A673 (cell line): ENCODE measurements at places on chromosomes 16 and 17. TPM values are rescaled to one million over a fixed set of nuclear protein-coding genes. Genes with fewer than 3 reads are reported as not detected.

- no peaks in the 10 kb centered on the region for H3K27me3 ChIP-seq
- H3K27ac ChIP-seq = no peak overlapping the region
- H3K4me3 ChIP-seq = no peak overlapping the region
- peaks cover 10% of the 10 kb centered on the region for H3K4me1 ChIP-seq
- no peak for DNase-seq
These were observed 10.0 kb downstream of the CYBC1 start for GRCh38 chr17:82440469-82440981.

The NLE1 gene
- total RNA-seq = 18.1 and 23.3 TPM in 2 replicates

The TSPAN10 gene
- total RNA-seq = 0.74 and 1.1 TPM in 2 replicates

- H3K36me3 ChIP-seq = peaks cover 4% of the 10 kb centered on the region
- DNase-seq = no peak
- no peak overlapping the region for H3K27ac ChIP-seq
- H3K4me1 ChIP-seq = peaks cover 3% of the 10 kb centered on the region
- H3K4me3 ChIP-seq = no peak overlapping the region
- H3K27me3 ChIP-seq = no peaks in the 10 kb centered on the region
These were observed 8.8 kb downstream of the UBE2G1 start for GRCh38 chr17:4357671-4358070.

- peaks cover 11% of the 10 kb centered on the region for H3K27me3 ChIP-seq
- H3K4me3 ChIP-seq = no peak overlapping the region
- no peaks in the 10 kb centered on the region for H3K36me3 ChIP-seq
These were observed 9.6 kb downstream of the IL32 start for GRCh38 chr16:3074860-3075522.

DNA sequence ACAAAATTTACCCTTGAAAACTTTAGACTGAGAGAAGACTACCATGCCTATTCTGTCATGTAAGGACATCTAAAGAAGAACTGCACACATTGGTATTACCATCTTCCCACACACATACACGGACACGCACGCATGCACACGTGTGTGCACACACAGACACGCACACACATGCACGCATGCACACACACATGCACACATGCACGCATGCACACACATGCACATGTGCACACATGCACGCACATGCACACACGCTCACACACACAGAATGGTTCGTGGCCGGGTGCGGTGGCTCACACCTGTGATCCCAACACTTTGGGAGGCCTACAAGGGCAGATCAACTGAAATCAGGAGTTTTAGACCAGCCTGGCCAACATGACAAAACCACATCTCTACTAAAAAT is 296.9 kb upstream of the HSBP1 start:
- no peak for DNase-seq
- H3K4me3 ChIP-seq = no peak overlapping the region
- H3K4me1 ChIP-seq = no peaks in the 10 kb centered on the region
- no peaks in the 10 kb centered on the region for H3K36me3 ChIP-seq
- no peak overlapping the region for H3K27ac ChIP-seq
- peaks cover 5% of the 10 kb centered on the region for H3K27me3 ChIP-seq

The ABCA8 gene
- total RNA-seq = 0.90 TPM in 2 replicates

GRCh38 chr16:51161440-51162195 is 10.5 kb upstream of the SALL1 start:
- DNase-seq = no peak
- no peak overlapping the region for H3K4me3 ChIP-seq
- peaks cover 11% of the 10 kb centered on the region for H3K4me1 ChIP-seq
- H3K27ac ChIP-seq = no peak overlapping the region
- no peaks in the 10 kb centered on the region for H3K36me3 ChIP-seq

The KRT34 gene
- total RNA-seq = not detected in 2 replicates

- peaks cover 7% of the 10 kb centered on the region for H3K36me3 ChIP-seq
- H3K27ac ChIP-seq = peak overlapping the region; percentile 70
- peak overlapping the region; percentile 81 for H3K4me3 ChIP-seq
- H3K27me3 ChIP-seq = peaks cover 8% of the 10 kb centered on the region
These were observed 593 bp downstream of the GFER start for GRCh38 chr16:1984347-1985225.

The CD79B gene
- 0.39 and 0.72 TPM in 2 replicates for total RNA-seq

- H3K4me1 ChIP-seq = no peaks in the 10 kb centered on the region
- H3K4me3 ChIP-seq = no peak overlapping the region
- no peaks in the 10 kb centered on the region for H3K36me3 ChIP-seq
- no peak for DNase-seq
These were observed 27.4 kb downstream of the MYH11 start for GRCh38 chr16:15829460-15829859.

DNA sequence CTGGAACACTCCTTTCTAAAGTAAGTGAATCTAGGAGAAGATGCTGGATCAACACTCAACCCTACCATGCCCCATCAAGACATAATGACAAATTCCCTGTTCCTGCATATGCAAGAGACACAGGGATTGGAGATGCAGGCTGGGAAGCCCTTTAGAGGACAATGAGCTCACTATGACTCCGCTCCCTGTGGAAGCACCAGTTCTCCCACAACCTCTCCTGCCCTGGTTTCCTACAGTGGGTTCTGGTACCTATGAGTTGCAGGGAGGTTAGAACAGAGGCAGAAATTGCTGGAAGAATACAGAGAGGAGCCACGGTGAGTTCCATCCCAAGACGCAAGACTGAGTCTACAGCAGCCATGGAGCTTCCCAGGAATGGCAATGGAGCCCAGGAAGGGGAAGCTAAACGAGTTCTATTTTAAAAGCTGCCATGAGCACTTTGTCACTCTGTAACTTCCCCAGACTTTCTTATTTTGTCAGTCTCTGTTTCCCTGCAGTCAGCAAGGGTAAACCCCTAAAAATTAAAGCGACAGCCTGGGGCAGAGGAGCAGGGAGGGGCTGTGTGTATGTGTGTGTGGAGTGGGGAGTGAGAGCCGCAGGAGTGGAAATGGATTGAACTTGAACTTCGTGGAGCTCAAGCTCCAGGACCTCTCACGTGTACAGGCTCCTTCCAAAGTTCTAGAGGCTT is 42.3 kb upstream of the PIK3R6 start:
- no peaks in the 10 kb centered on the region for H3K36me3 ChIP-seq
- no peak for DNase-seq
- H3K27ac ChIP-seq = no peak overlapping the region
- H3K27me3 ChIP-seq = peaks cover 23% of the 10 kb centered on the region
- no peaks in the 10 kb centered on the region for H3K4me1 ChIP-seq

The MKS1 gene
- total RNA-seq = 28.1 and 38.7 TPM in 2 replicates

DNA sequence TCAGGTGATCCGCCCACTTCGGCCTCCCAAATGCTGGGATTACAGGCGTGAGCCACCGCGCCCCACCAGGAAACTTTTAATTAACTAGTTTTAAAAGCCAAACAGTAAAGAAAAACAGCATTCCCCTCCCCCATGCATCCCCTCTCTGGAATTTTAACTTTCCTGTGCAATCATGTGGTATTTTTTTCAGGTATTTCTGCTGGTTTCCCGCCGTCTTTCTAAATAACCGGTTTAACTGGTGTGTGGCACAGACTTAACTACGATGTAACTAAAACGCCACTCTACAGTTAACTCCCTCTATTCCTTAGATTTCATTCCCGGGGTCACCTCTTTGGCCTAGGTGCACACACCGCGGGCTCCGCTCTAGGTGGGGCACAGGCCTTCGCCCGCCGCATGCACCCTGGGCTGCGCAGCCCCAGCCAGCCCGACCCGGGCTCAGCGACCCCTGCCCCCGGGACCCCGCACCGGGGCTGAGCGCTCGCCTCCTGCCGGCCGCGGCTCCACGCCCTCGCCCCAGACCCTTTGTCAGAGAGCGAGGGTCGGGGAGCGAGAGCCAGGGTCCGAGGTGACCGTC is 15.1 kb upstream of the UTP6 start:
- H3K27me3 ChIP-seq = no peaks in the 10 kb centered on the region
- no peak overlapping the region for H3K4me3 ChIP-seq
- H3K4me1 ChIP-seq = no peaks in the 10 kb centered on the region
- H3K36me3 ChIP-seq = no peaks in the 10 kb centered on the region
- H3K27ac ChIP-seq = no peak overlapping the region

The KRT33A gene
- not detected in 2 replicates for total RNA-seq

- H3K4me3 ChIP-seq = no peak overlapping the region
- H3K27ac ChIP-seq = no peak overlapping the region
- H3K27me3 ChIP-seq = no peaks in the 10 kb centered on the region
- DNase-seq = peak; percentile 70
- H3K4me1 ChIP-seq = no peaks in the 10 kb centered on the region
These were observed 13.0 kb downstream of the ENGASE start for GRCh38 chr17:79087428-79088143.

The MEOX1 gene
- 0.82 and 1.1 TPM in 2 replicates for total RNA-seq

DNA sequence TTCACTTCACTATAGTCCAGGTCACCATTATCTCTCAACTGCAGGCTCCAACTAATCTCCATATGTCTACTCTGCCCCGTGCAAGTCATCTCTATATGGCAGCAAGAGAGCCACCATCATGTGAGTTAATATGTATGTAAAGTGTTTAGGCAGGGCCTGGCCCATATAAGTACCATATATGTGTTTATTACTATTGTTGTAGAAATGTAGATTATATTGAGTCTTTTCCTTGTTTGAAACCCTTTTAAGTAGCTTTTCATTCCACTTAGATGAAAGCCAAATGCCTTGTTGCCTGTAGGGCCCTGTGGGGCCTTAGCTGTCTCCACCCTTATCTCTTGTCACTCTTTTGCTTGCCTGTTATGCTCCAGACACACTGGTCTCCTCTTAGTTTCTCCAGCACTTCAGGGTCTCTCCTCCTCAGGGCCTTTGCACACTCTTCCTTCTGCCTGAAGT is 164.0 kb downstream of the PHKB start:
- no peak overlapping the region for H3K4me3 ChIP-seq
- no peaks in the 10 kb centered on the region for H3K27me3 ChIP-seq
- no peak for DNase-seq
- H3K4me1 ChIP-seq = no peaks in the 10 kb centered on the region
- H3K36me3 ChIP-seq = no peaks in the 10 kb centered on the region

DNA sequence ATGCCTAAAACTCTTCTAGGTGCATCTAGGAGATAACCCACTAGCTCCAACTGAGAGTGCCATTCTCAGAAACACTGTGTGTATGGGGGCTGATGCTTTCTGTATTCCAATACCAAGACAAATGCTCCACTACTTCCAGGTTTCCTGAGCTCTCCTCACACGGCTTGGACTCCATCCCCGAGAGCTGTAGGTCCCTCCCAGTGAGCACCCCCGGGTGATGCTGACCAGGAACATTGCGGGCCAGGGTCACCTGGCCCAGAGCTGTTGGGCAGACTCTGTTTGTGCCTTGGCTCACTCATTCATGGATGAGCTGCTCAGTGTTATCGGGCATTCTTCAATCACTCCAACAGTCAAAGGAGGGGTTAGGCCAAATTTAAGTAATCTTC is 7.0 kb downstream of the CUEDC1 start:
- DNase-seq = no peak
- peak overlapping the region; percentile 84 for H3K27ac ChIP-seq
- H3K4me3 ChIP-seq = no peak overlapping the region
- H3K27me3 ChIP-seq = no peaks in the 10 kb centered on the region
- peaks cover 90% of the 10 kb centered on the region for H3K4me1 ChIP-seq

GRCh38 chr16:54373534-54374520 is 87.2 kb upstream of the IRX3 start:
- no peak overlapping the region for H3K27ac ChIP-seq
- H3K36me3 ChIP-seq = no peaks in the 10 kb centered on the region
- peak; percentile 11 for DNase-seq
- no peak overlapping the region for H3K4me3 ChIP-seq
- H3K4me1 ChIP-seq = no peaks in the 10 kb centered on the region
- H3K27me3 ChIP-seq = no peaks in the 10 kb centered on the region

GRCh38 chr17:75658237-75658636 is 8.7 kb downstream of the RECQL5 start:
- H3K4me3 ChIP-seq = no peak overlapping the region
- no peak for DNase-seq
- no peaks in the 10 kb centered on the region for H3K27me3 ChIP-seq
- H3K36me3 ChIP-seq = no peaks in the 10 kb centered on the region
- no peaks in the 10 kb centered on the region for H3K4me1 ChIP-seq

DNA sequence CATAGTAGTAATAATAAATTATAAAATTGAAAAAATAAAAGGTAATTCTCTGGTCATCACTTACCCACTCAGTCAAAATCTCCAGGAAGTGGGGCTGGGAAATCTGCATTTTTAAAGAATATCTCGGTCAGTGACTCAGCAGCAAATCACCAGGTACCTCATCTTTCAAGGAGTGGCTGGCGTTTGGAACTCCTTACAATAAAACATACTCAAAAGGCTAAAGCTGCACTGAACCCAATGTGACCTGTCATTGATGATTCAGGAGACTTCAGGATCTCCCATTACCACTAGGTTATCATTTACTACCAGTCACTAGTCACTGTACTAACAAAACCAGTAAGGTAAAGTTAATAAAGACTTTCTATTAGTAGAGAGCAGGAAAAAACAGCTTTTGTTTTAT is 21.5 kb upstream of the RFFL start:
- no peaks in the 10 kb centered on the region for H3K27me3 ChIP-seq
- DNase-seq = no peak
- no peaks in the 10 kb centered on the region for H3K36me3 ChIP-seq
- no peak overlapping the region for H3K27ac ChIP-seq

The APOBR gene
- not detected in 2 replicates for total RNA-seq

The UMOD gene
- total RNA-seq = not detected in 2 replicates

The OR2C1 gene
- total RNA-seq = not detected in 2 replicates

The SLC16A11 gene
- 0.47 and 1.3 TPM in 2 replicates for total RNA-seq

The INCA1 gene
- 0.62 and 0.72 TPM in 2 replicates for total RNA-seq

DNA sequence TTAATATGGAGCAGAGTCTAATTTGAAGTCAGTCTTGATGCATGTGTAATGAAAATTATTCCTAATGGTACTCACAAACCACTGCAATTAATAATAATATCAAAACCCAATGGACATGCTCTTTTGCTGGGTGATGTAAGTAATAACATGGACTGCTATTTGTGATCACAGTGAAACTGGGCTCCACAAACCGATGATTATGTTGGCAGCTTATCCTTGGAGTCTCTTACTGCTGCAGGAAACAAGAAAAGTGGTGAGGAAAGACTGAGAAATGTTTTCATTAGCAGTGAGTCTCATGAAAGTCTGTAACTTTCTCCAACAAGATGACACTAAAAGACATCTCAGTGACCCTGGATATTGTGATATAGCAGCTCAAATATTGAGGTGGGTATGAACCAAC is 45.2 kb downstream of the TMEM100 start:
- no peak overlapping the region for H3K4me3 ChIP-seq
- no peak overlapping the region for H3K27ac ChIP-seq
- H3K36me3 ChIP-seq = no peaks in the 10 kb centered on the region
- H3K4me1 ChIP-seq = peaks cover 21% of the 10 kb centered on the region

DNA sequence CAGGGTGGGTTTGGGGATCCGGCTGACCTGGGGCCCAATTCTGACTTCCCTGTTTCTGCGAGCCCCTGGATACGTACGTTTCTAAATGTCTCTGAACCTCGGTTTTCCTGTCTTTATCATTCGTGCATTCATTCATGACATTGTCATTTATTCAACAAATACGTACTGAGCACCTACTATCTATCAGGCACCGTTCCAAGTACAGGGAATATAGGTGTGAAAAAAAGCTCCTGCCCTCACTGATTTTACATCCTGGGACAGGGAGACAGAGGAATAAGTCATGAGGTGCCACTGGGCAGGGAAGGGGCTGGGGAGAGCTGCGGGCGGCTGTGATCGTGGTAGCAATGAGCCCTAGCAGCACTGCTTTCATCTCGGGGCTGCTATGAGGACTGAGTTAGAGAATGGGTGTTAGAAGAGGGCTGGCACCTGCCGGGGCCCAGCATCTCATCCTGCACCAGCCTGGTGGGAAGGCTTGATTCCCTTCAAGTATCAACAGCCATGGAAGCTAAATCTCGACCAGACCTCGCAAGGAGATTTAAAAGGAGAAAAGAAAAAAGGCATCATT is 88.3 kb upstream of the DNAH17 start:
- no peak for DNase-seq
- no peaks in the 10 kb centered on the region for H3K4me1 ChIP-seq
- H3K4me3 ChIP-seq = no peak overlapping the region
- no peaks in the 10 kb centered on the region for H3K36me3 ChIP-seq
- no peaks in the 10 kb centered on the region for H3K27me3 ChIP-seq
- H3K27ac ChIP-seq = no peak overlapping the region

The SLFN5 gene
- 5.2 and 5.3 TPM in 2 replicates for total RNA-seq

The BAIAP3 gene
- 2.0 and 3.7 TPM in 2 replicates for total RNA-seq

The GINS3 gene
- total RNA-seq = 22.0 and 22.2 TPM in 2 replicates
